ENCODE measurements at places on chromosomes 5 and 9. TPM values are rescaled to one million over a fixed set of nuclear protein-coding genes. Genes with fewer than 3 reads are reported as not detected.

The STKLD1 gene
- 0.98 TPM for total RNA-seq

The ZDHHC11 gene
- 0.26 TPM for total RNA-seq

The SLC6A3 gene
- total RNA-seq: not detected

The HINT1 gene
- 287 TPM for total RNA-seq

The AK8 gene
- 0.11 TPM for total RNA-seq

The KCNIP1 gene
- total RNA-seq: 65.1 TPM

The GGTA1 gene
- total RNA-seq: 11.1 TPM

The RANBP17 gene
- 20.6 TPM for total RNA-seq

The C9orf50 gene
- total RNA-seq: not detected

The SGCD gene
- total RNA-seq: 4.8 TPM

All from dermis lymphatic vessel endothelial cell (primary cell).